ENCODE measurements at places on chromosomes 3 and 15.

GRCh38 chr3:43378066-43378935, 92.0 kb downstream of the SNRK start:
- DNase-seq: no peak

DNA sequence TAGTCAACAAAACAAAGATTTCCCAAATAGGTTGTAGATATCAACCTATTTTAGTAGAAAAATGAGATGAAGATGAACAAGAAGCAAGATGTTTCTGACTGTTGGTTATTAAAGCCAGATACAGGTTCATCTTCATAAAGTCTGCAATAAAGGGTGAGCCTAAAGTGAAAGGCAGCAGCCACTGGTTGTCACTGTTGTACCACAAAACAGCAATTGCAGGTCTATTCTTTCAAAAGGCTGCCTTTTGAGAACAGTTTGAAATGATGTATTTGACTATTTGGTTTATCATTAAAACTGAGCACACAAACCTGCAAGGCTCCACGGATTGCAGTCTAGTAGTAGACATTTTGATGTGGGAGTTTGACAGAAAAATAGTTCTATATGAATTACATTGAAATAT, 543.4 kb downstream of the GBE1 start:
- no peak for DNase-seq

DNA sequence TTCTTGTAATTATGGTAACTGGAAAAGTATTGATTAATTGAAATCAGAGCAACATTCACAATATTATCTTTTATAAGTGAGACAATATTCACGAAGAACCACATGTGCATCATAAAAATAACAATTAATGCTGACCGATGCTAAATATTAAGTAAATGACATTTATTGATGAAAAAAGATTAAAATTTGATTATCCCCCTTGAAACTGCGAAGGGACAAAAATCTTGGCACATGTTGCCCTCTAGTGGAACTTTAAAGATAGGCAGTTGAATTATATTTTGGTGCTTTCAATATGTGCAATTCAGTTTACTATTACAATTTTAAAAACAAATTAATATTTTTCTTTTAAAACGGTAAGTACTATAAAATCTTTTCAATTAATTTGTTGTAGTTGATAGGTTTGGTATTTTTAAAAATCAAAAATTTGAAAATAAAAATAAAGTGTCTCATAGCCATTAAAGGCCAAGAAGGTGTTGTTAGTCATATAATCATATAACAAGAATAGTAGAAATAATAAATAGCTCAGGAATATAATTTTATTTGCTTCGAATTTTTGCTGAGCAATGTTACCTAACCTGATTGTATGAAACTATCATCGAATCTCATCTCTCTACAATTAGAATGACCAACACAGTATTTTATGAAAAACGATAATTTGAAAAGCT, 270.2 kb downstream of the ROBO1 start:
- DNase-seq: no peak

DNA sequence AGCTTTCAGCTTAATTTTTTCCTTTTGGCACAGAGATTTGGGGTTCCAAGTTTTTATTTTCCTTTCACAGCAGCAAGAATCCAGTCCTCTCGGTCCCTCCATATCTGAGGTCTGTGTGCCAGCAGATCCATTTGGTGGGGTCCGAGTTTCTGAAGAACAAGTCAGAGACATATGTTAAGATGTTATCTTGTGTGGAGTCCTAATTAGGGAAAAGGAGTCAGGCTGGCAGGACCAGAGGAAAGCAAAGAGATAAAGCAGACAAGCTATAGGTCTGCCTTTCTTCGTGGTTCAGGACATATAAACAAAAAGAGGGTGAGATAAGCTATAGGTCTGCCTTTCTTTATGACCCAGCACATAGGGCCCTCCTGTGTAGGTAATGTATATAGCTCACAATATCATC, 54.9 kb downstream of the TMED3 start:
- no peak for DNase-seq

GRCh38 chr3:147404000-147404799, 2.1 kb downstream of the ZIC4 start:
- DNase-seq: no peak

GRCh38 chr3:45605534-45605933, 11.0 kb downstream of the LIMD1 start:
- DNase-seq: no peak

DNA sequence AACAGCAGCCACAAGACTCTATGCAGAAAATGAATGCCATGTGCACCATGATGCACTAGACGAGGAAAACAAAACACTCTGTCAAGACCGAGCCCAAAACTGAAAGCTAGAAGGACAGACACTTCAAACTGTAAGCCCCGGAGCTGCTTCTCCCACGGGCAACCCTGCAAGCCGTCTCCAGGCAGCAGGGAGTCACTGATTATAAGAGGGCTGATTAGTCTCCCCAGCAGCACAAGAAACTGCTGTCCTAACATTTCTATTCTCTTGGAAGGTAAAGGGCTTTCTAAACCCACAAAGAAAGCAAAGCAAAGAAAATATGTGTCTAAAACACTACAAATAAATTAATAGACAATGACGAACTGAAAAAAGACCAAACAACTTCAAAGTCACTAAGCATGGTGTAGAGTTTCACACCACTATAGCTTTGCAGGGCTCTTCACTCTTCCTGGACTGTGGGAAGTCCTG, 15.5 kb downstream of the TBC1D2B start:
- DNase-seq: peak; percentile 46

DNA sequence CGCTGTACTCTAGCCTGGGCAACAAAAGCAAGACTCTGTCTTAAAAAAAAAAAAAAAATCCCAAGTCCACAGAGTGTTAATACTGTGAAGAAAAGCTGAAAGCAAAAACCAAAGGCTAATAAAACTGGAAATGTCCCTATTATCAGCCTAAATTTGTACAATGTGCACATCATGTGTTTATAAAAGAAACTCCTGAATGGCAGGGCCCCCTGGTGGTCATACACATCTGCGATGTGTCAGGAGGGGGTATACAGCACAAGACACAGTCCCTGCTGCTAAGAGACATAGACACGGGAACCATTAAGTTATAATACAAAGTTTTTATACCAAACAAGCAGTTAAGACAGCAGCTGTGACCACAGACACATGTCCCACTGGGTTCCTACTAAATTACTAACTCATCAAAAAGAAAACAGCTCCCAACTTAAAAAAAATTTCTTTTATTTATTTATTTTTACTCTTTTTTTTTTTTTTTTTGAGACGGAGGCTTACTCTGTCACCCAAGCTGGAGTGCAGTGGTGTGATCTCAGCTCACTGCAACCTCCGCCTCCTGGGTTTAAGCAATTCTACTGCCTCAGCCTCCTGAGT, 31.0 kb downstream of the IDH2 start:
- no peak for DNase-seq

DNA sequence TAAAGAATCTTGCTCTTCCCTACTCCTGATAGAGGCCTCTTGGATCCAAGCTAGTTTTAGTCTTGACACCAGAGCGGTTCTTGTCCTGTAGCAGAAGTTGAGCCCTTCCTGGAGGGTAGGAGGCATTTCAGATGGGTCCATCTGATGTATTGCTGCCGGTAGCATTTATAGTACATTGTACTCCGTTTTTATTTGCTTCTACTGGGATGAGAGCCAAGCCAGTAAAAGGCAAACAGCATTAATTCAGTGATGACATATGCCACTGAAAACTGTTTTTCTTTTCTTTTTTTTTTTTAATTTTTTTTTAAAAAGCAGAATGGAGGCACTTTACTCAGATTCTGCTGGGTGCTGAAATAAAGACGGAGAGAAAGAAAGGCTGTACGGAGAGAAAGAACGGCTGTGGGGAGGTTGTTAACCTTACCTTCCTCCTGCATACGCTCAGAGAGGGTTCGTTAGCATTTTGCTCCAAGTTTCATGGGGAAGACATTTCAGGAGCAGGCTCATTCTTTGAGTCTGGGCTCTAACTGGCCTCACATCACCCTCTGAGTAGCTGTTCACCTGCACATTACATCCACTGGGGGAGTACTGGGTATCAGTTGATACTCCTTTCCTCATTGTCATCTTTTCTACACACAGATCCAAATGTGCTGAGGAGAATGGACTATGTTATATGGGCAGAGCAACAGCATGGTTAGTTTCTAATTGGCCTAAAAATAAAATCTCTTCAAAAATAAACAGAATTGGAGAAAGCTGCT, 161.5 kb downstream of the FEZF2 start:
- DNase-seq: no peak

DNA sequence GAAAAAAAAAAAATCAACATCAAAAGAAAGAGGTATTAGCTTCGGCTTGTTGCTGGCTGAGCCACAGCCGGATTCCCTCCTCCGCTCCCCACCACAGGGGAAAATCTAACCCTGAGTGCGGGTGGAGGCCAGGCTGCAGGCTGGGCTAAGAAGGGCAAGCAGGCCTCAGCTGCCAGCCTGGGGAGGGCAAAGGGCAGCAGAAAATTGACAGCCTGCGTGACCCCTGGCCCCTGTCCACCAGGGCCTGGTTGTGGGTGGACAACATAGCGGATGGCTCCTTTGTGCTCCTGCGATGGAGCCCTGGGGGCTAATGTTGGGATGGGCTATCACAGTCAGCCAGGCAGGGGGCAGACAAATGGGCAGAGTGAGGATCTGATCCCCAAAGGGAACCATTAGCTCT, 25.4 kb downstream of the CACNA2D2 start:
- no peak for DNase-seq

GRCh38 chr3:136171097-136171542, 25.0 kb downstream of the MSL2 start:
- DNase-seq: no peak

DNA sequence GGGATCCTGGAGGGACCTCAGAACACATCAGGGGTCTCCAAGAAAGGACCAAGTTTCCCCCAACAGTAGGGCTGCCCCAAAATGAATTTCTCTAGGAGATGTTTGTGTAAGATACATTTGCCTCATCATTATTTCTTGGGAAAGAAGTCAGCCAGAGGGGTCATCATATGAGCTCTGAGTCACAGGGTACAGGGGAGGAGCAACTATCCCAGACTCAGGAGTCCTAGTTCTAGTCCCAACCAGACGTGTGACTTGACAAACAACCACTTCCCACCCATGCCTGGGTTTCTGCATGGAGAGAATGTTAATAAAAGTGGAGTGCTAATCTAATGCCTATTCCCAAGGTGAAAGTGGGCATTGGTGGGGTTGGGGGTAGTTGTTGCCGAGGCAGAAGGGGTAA, 144.1 kb downstream of the ALDH1A2 start:
- no peak for DNase-seq

DNA sequence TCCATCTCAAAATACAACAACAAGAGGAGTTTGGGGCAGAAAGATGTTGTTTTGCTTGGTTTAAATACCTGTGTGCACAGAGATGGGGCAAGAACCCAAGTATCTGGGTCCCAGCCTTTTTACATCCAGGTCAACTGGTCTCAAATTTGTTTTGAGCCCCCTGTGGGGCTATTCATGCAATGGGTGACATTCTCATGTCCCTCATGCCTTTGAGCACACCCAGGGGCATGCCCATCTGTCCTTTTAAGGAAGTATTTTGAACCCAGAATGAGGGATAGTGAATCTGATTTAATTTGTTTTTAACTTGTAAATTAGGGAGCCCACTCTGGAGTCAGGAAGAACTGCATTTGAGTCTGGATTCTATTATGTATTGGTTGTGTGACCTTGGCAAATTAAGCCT, 14.8 kb downstream of the ABCF3 start:
- no peak for DNase-seq

DNA sequence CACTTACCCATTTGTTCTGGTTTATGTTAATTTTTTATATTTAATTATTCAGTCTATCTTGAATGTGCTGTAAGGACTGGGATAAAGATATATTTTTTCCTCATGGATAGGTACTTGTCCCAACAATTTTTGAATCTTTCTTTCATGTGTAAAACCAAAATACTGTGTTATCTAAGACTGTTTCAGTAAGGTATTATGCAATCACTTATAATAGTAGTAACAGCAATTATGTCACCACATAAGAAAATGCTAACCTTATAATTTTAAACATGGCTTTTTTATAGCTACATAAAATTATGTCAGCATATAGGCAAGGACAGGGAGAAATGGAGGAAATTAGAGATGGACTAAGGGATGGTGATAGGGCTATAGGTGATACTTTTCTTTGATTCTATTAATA, 2.9 kb upstream of the CTDSPL start:
- no peak for DNase-seq
